ENCODE measurements at places on chromosomes 7 and 10.

DNA sequence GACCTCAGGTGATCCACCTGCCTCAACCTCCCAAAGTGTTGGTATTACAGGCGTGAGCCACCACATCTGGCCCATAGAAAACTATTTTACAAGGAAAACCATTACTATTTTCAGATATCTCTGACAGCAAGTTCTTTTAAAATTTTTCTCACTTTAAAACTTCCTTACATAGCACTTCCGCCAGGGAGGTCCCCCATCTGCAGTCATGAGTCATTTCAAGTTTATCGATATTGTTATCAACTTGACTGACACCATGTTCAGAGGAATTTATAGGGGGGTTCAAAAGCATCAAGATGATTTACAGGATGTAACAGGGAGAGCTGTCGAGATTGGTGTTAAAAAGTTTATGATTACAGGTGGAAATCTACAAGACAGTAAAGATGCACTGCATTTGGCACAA, 88.8 kb downstream of the NRBF2 start:
- peak; percentile 66 for DNase-seq

DNA sequence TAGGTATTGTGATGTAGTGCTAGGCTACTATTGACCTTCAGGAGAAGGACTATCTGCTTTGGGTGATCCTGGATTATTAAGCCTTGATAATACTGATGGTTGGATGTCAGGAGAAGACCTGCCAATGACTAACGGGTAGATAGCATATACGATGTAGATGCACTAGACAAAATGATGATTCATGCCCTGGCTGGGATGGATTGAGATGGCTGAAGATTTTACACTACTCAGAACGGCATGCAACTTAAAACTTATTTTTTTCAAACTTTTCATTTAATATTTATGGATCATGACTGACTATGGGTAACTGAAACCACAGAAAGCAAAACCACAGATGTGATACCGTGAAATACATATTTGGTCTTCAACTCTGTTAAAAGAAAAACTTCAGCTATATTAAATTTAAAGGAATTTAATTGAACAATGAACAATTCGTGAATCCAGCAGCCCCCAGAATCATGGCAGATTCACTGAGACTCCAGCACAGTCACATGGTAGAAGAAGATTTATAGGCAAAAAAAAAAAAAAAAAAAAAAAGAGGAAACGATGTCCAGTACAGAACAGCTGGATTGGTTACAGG, 124.6 kb upstream of the CDK13 start:
- no peak for DNase-seq

DNA sequence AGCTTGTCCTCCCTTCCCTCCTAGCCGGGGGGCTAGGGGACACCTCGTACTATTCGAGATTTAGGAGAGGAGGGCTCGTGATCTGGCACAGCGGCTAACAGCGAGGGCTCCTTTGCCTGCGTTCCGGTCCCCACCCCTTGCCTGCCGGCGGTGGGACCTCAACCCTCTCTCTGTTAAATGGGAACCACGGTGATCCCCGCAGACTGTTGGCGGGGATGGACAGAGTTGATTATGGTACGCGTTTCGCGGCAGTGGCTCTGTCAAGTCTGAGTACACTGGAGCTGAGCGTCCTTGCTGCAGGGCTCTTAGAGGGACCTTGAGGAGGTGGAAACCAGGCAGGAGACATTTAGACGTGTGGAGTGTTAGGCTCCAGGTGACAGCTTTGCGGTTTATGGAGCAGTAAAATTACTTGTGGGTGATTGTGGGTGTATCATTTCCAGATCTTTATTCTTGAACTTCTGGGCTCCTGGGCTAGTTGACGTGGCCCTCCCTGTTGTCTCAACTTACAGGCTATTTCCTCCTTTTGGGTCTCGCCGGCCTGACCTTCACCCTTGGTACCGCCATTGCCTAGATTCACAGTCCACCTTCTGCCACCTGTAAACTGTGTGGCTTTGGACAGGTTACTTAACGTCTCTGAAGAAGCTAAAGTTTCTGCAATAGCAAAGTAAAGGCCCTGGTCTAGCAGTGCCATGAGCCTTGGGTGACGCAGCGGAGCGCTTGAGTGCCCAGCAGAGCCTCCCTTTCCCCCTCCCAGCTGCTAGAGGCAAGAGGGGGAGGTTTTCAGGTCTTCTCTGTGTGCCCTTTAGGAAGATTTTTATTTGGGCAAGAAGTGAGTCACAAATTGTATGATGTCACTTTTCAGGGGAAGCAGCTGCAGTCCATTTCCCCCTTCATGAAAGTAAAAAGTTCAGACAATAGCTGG, 739 bp downstream of the CASP7 start:
- DNase-seq: peak; percentile 74

- peak; percentile 89 for DNase-seq
Observed at GRCh38 chr7:30348083-30348560, 63.7 kb downstream of the ZNRF2 start.

- DNase-seq: no peak
Observed at GRCh38 chr7:22814261-22815208, 8.1 kb downstream of the TOMM7 start.

DNA sequence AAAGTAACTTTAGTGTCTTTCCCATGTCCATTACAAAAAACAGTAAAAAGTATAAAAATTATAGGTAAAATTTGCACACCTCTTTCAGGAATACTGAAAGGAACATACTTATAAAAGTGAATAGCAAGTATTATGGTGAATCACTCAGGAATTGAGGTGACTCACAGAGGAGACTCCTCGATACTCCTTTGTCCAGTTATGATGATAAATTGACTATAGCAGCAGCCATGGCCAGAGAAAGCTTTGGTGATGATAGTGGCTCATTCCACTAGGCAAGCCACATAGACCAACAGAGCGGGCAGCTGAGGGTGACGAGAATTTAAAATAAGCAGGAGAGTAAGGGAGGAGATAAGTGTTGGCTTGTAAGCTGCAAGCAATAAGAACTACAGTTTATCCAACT, 1231.1 kb upstream of the CELF2 start:
- DNase-seq: no peak

Measured in GM12865 (cell line).